ENCODE measurements at places on chromosomes 13 and 19.

DNA sequence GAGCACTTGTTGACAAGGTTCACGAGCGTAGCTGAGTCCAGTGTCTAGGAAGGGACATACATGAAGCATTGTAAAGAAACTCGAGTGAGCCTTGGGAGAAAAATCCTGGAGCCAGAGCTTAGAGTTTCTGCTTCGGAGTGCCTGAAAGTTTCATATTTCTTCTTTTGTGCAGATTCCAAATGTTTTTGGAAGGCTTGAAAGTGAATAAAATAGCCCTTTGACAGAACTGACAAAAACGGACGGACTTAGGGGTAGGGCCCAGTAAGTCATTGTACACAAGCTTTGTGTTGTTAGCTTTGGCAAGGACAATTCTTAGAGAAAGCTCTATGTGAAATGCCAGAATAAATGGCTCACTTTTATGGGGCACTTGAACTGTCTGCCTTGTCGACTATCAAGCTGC is 2.8 kb downstream of the RNF113B start:
- no peak for DNase-seq

GRCh38 chr13:48853728-48854102 is 122.0 kb upstream of the FNDC3A start:
- no peak for DNase-seq

- DNase-seq: peak; percentile 97
Measured at GRCh38 chr13:50911937-50912795, 2.6 kb downstream of the RNASEH2B start.

- peak; percentile 44 for DNase-seq
Measured at GRCh38 chr13:110637747-110638146, 22.4 kb downstream of the NAXD start.

DNA sequence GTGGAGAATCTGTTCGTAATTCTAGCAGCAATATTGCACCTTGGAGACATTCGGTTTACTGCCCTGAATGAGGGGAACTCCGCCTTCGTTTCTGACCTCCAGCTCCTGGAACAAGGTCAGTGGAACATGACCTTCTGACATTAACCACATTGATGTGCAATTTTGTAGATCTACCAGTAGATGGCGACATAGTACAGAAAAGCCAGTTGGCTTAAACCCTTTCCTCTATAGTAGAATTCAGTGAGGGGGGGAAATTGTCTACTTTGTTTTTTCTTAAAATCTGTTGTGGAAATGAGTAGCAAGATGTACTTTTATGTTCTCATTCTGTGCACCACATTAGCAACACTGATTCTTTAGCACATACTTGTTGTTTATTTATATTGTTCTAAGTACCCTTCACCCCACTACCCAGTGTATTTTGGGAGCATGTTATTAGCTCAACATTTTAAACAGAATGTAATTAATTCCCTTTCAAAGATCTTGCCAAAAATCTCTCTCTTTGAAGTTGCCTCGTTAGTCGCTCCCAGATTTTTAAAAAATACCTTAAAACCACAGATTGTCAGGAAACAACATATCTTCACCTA is 332.2 kb downstream of the MYO16 start:
- no peak for DNase-seq

- DNase-seq: no peak
Measured at GRCh38 chr19:16210168-16210567, 12.5 kb downstream of the AP1M1 start.

GRCh38 chr13:41565216-41565615 is 107.9 kb downstream of the RGCC start:
- no peak for DNase-seq

GRCh38 chr13:25453850-25454365 is 82.1 kb downstream of the ATP8A2 start:
- no peak for DNase-seq

- peak; percentile 68 for DNase-seq
Measured at GRCh38 chr19:38877781-38878574, at the start of gene RINL. RINL (minus strand) TSS chr19:38878275; CDS start chr19:38876742, 1,533 bp downstream.

DNA sequence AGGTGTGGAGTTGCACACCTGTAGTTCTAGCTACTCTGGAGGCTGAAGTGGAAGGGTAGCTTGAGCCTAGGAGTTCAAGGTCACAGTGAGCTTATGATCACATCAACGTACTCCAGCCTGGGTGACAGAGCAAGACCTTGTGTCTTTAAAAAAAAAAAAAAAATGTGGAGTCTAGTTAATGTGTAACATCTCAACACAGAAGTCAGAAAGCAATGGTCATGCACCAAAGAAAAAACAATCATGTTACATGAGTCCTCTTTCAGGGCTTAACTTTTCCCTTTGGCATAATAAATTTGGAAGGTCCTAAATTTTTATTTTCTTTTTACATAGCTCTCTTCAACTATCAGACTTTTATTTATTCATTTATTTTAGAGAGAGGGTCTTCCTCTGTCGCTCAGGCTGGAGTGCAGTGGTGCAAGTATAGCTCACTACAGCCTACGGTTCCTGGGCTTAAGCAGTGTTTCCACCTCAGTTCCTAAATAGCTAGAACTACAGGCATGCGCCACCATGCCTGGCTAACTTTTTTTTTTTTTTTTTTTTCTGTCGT is 22.3 kb downstream of the SETDB2 start:
- DNase-seq: no peak

GRCh38 chr13:111121506-111121905 is 6.4 kb downstream of the ARHGEF7 start:
- no peak for DNase-seq

GRCh38 chr13:60619461-60619860 is 222.4 kb downstream of the TDRD3 start:
- DNase-seq: no peak

GRCh38 chr19:8611877-8612806 is 1.6 kb upstream of the ADAMTS10 start:
- DNase-seq: peak; percentile 88

DNA sequence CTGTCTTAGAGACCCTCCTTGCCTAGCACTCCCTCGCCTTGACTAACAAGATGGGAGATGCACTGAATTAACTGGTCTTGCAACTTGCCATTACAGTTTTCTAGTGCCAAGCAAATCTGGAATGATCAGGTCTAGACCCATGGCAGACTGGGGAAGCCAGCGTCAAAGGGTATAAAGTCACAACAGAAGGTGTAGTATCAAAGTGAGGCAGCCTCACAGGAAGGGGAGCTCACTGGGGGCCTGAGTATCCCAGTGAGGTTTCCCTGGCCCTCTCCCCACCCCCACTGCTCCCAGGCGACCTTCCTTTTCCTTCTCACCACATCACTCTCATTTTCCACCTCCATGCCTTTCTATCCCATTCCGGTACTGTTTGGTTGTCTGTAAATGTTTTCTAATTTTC is 83.5 kb upstream of the DOCK9 start:
- DNase-seq: no peak

DNA sequence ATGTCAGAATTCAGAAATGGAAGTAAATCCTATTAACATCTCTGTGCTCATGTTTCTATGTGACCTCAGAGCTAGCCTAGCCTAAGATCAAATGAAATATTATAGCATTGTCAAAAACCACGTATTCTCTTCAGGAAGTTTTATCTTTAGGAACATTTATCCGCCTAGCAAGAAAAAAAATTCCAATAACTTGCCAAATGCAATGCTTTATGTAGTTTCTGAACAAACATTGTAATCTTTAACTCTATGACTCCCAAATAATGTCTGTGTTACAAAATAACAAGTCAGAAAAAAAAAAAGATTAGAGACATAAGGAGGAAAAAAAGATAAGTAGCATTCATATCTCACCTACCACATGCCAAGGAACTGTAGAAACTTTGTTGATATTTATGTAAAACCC is 18.4 kb upstream of the IPO5 start:
- no peak for DNase-seq

- no peak for DNase-seq
Measured at GRCh38 chr13:97058391-97058790, 64.1 kb upstream of the OXGR1 start.

GRCh38 chr13:34044660-34045080 is 226.7 kb downstream of the RFC3 start:
- no peak for DNase-seq

GRCh38 chr13:40060296-40061007 is 405.0 kb downstream of the COG6 start:
- DNase-seq: no peak

DNA sequence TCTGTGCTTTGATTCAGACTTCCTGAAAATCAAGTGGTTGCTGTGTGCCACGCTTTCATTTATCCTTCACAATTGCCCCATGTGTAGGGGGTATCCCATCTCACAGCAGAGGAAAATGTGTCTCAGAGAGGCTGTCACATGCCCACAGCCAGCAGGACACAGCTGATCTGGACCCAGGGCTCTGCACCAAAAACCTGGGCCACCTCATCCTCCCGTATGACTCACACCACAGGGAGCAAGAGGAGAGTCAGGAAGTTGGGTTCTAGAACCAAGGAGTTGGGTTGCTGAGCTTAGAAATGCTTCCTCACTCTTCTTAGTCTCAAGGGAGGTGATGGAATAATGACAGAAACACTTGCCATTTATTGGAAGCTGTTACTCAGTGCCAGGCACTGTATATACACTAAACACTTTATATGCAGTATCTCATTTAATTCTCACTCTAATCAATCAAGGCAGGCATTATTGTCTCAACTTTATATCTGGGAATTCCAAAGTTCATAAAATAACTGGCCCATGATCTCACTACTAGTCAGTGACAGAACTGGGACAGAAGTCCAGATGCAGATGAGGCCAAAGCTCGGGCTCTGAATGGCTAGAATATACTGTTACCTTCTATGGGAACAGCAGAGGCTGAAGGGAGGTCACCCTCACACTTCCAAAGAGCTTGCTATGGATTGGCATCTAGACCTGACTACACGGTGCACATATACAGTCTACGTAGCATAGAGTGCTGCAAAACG is 47.7 kb upstream of the ATP12A start:
- no peak for DNase-seq

DNA sequence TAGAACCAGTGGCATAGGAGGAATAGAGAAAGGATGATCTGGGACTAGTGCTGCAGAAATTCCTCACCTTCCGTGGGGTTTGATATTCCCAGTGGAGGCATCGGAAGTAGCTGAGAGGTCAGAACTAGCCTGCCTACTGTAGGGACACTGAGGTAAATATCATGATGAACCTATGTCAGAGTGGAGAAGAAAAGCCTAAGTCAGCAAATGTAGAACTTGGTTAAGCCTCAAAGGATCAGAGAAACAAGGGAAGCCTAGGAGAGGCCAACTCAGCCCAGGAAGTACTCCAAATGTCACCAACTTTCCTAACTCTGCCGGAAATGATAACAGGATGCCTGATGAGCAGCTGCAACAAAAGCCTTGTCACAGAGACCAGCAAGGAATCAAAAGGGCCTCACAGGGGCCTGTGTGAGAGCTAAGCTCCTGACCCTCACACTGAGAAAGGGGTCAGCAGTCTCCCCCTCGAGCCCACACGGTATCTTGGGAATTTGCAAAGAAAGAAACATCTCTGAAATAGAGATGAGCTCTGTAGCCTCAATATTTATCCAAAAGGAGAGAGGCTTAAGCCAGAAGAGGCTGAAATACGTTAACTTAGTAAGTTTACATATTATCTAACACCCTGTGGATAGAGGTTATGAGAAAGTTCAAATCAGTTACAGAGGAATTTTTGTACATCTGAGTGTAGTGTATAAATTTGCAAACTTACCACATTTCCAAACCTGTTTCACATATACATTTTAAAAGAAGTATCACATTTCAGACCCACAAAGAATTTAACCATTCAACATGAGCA is 1064.3 kb downstream of the DIAPH3 start:
- no peak for DNase-seq

DNA sequence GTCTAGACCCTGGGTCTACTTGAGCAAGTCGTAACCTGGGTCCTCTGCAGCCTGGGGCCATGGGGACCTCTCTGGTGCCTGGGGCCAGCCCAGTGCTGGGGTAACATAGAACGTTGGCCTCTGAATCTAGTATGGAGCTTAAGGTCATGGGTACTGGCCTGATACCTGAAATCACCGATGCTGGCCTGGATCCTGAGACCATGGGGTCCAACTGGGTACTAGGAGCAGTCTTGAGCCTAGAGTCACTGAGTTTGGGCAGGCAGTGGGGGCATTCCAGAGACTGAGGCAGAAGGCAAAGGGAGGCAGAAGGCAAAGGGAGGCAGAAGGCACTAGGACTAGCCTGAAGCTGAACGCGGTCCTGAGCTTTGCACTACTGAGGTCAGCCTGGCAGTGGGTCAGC is 1121.1 kb upstream of the PRR20A start:
- DNase-seq: no peak

DNA sequence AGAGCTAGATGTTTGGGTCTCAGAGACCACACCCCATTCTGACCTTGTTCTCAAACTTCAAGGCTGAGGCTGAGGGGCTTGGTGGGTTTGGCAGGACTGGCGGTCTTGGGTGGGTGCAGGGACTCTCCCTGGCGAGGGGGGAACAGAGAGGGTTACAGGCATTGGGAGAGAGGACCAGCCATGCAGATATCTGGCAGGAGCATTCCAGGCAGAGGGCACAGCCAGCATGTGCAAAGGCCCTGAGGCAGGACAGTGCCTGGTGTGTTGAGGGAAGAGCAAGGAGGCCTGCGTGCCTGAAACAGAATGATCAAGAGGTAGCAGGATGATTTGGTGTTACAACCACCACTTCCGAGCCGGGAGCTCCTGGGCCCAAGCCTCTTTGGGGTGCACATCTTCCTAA is 27.4 kb downstream of the NFILZ start:
- no peak for DNase-seq

DNA sequence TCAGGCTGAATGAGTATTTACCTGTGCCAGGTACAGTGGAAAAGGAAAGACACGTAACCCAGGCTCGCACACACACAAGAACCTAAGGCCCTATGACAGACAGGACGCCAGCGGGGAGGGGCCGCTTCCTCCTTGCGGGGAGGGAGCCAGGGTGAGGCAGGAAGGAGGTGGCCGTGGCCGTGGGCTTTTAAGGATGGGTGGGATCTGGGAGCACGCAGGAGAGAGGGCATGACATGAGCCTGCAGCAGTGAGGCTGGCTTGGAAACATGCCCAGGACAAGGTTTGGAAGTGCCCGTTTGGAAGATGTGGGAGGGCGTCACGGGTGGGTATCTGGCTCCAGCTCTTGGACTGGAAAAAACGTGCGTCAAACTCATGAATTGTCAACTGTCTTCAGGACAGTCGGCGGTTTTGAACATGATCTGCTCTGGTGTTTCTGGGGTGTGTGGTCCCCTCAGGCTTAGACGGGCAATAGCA is 20.1 kb downstream of the SH3GL1 start:
- no peak for DNase-seq

DNA sequence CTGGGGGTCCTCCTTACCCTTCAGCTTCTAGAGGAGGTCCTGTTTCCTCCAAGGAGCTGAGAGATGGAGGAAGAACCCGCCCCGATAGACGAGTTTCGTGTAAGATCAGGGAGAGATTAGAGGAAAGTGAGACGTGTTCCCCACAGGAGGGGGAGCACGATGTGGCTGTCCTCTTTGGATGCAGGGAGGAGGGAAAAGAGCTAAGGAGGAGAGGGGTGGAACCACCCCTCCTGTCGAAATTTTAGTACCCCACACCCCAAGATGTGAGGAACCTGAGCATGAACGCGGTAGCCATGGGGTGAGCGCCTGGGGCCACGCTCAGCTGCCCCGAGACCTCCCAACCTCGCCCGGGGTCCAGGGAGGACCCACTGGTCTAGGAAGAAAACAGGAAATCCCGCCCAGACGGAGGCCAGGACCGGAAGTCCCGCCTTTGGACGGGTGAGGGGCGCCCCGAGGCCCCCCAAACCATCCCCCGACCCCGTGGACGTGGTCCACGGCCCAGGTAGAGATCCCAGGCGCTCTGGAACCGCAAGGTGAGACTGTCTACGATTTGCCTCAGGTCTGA is 1.2 kb downstream of the AKT1S1 start:
- peak; percentile 84 for DNase-seq

GRCh38 chr13:45102136-45102507 is 18.2 kb upstream of the GTF2F2 start:
- no peak for DNase-seq

- no peak for DNase-seq
Measured at GRCh38 chr13:93982179-93982918, 497.1 kb downstream of the DCT start.

- no peak for DNase-seq
Measured at GRCh38 chr13:94415500-94416237, 63.8 kb downstream of the DCT start.

Measured in endodermal cell (in vitro differentiated cells).